ENCODE measurements at places on chromosomes 1 and 21.

DNA sequence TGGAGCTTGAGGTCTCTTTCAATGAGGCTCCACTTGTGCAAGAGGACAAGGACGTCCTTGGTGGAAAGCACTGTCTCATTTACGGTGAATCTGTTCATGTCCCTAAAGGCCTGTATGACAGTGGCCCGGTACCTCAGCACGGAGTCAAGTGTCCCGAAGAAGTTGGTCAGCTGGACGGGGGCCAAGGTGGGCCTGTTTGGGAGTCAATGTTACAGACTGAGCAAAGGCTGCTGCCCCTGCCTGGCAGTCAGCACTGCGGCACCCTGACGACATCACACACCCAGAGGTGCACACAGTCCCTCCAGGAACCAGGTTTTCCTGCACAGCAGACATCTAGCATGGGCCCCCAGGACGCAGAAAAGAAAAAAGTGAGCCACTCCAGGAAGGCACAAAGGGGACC, 19.1 kb downstream of the MRAP start:
- DNase-seq, result no peak

GRCh38 chr21:29104239-29104708, 26.2 kb upstream of the MAP3K7CL start:
- DNase-seq, result no peak

- no peak for DNase-seq
Measured at GRCh38 chr1:145983960-145984830, 12.2 kb downstream of the TXNIP start.

- DNase-seq, result peak; percentile 14
Measured at GRCh38 chr1:67674260-67675011, 10.6 kb upstream of the GADD45A start.

DNA sequence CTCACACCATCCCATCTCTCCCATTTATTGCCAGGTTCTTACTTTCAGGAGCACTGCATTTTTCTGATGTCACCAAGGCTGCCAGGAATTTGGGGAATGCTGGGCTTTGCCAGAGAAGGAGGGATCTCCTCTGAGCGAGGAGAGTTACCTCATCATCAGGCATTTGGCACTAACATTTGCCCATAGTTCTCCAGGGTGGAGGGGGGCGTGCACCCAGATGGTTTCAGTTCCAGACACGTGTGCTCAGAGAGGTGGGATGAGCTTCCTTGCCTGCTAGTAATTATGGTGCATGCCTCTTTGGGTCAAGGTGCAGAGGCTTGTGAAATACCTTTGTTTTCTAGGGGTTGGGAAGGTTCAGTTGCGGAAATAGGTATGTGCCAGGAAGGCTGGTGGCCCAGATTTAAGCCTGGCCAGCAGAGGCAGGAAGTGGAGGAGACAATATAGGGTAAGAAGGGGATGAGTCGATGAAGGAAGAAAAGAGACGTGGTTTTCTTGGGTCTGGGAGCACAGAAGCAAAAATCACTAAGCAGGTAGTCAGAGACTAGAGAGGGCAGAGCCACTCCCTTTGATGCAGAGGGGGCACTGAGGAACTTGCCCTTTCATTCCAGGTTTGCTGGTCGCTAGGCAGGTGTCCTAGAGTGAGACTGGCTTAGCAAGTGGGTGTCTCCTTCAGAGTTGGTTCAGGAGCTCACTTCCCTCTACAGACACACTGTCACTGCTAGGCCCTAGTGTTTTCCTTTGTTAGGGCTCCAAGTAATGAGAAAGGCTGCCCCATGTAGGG, 7.2 kb downstream of the TUFT1 start:
- no peak for DNase-seq

- DNase-seq, result peak; percentile 72
Measured at GRCh38 chr21:43362321-43362791, 64.6 kb downstream of the SIK1 start.

DNA sequence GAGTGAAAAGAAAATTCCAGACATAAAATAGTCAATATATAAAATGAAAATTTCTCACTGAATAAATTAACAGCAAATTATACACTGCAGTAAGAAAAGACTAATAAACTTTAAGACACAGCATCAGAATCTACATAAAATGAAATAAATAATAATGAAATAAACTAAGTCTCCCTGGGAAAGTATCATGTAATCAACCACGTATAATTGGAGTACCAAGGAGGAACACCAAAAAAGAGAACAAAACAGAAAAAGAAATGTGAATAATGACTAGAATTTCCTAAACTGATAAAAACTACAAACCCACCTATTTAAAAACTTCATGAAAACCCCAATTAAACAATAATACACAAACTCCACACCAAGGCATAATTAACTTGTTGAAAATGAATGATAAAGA, 43.6 kb downstream of the SASS6 start:
- no peak for DNase-seq

DNA sequence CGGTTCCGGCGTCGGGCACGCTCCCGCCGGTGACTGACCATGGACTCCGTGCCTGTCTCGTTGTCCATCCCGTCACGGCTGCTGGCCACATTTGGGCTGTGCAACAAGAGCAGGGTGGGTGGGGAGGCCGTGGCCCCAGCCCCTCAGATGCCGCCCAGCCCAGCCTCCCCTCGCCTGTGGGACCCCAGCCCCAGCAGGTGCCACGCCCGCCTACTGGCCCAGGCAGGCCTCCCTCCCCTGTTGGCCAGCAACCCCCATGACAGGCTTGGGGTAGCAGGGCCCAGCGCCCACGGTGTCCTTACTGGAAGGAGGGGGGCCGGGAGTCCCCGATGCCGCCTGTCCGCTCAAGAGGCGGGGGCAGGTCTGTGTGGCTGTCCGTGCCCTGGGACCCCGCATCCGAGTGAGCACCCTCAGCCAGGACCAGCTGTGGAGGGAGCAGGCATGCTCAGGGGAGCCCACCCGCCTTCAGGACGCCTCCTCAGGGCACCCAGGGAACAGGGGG, 7.1 kb downstream of the DVL1 start:
- DNase-seq, result no peak

- DNase-seq, result no peak
Measured at GRCh38 chr1:194787001-194787400, 1600.6 kb upstream of the B3GALT2 start.

- DNase-seq, result no peak
Measured at GRCh38 chr1:43511394-43511793, 19.3 kb upstream of the PTPRF start.

DNA sequence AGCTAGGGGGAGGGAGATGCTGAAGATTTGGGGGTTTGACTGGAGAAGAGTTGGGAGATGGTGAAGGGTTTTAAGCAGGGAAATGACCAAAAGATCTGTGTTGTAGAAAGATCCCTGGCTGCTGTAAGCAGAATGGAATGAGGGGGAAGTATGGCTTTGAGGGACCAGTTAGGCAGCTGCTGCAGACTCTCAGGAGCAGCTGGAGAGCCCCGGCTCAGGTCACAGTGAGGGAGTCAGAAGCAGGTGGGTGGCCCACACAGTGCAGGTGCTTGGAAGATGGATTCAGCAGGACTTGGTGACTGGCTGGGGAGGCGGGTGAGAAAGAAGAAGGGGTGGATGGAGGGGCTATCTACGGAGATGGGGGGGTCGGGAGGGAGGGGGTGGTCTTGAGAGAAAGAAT, 35.7 kb downstream of the EDN2 start:
- DNase-seq, result no peak

GRCh38 chr1:32426489-32427255, 32.4 kb upstream of the BSDC1 start:
- DNase-seq, result no peak

DNA sequence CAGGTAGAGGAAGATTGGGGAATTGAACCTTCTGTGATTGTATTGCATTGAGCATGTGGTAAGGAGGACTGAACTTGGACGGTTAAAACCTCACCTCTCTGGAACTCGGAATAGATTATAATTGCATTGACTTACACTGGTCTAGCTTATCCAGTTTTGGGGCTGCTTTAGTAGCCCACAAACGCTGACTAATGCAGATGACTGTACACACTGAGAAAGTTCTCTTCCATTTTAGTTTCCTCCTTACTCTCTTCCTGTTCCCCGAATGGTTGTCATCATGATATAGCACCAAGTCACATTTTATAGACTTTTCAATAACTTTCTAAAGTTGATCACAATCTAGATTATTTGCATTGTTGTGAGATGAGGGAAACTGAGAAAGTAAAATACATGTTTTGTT, 78.2 kb downstream of the NFIA start:
- no peak for DNase-seq

- DNase-seq, result no peak
Measured at GRCh38 chr1:167720965-167721616, 691 bp upstream of the MPZL1 start.

DNA sequence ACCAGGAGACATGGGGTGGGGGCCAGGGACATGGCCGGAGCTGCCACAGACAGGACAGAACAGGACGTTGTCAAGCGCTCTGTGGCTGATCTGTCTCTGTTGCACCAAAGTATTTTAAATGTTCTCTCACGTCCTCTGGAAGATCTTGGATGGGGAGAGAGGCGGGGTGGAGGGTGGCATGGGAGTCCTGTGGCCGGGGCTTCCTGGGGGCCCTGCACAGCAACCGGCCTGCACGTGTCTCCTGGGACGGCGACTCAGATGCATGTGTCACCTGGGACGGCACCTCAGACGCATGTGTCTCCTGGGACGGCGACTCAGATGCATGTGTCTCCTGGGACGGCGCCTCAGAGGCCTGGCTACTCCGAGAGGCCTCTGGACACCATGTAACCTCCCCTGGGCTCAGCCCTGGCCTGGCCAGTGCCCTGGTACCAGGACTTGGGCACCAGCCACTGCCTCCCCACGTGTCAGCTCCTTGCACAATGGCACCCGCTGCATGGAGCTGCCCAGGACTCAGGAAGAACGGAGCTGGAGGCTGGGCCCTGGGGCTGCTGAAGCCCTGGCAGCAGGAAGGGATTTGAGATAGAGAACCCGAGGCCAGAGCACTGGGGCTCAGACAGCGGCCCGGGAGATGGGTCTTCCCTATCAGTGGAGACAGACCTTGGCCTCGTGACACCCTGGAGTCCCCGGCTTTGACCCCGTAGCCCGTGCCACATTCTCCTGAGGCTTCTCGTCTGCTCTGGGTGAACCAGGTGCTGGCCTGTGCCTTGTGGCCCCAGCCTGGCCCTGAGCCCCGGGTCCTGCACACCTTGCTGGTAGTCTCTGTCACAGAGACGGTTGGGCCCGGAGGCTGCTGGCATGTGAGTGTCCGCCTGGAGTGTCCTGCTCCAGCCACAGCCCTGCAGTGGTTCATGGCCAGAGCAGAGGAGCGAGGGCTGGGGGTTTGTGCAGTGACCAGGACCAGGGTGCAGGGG, 14.7 kb upstream of the SLC19A1 start:
- DNase-seq, result no peak

- no peak for DNase-seq
Measured at GRCh38 chr1:6724517-6725141, 23.0 kb upstream of the DNAJC11 start.

- DNase-seq, result no peak
Measured at GRCh38 chr1:4710592-4711415, 56.4 kb downstream of the AJAP1 start.

DNA sequence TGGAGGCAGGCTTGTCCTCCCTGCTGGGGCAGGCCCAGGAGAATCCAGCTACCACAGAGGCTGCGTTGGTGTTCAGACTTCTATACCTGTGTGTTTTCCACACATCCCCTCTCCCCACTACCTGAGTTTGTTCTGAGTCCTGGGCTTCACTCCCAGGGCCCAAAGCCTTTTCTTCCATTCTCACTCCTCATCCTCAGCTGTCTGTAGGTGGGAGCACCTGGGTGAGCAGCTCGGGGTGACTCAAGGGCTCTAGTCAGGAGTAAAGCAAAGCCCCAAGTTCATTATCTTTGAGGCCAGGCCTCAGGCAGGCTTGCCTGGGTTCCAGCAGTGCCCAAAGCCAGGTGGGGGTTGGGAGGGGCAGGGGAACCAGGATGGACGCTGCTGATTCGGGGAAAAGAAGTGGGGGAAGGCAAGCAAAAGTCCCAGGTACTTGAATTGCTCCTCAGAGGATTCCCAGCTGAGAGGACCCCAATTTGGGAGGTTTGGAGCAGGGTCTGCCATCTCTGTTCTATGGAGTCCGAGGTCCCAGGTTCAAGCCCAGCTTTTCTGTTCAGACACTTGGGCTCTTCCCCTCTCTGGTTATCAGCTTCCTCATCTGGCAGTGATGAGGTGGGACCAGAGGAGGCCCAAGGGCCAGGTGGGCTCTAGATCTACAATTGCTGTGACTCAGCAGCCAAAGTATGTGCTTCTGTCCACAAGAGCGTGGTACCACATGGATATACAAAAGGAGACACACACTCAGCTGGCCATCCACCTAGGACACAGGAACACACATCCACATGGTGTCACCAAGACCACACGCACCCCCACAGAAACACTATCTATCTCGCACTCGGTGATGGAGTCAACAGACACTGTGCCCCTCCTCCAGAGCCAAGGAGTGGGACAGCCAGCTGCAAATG, 5.8 kb upstream of the PTPN7 start:
- DNase-seq, result no peak

GRCh38 chr1:94117259-94117851, 3.6 kb downstream of the ABCA4 start:
- no peak for DNase-seq

- no peak for DNase-seq
Measured at GRCh38 chr1:90605070-90605469, 112.0 kb downstream of the BARHL2 start.

GRCh38 chr21:29335720-29336119, 37.0 kb downstream of the BACH1 start:
- DNase-seq, result no peak

DNA sequence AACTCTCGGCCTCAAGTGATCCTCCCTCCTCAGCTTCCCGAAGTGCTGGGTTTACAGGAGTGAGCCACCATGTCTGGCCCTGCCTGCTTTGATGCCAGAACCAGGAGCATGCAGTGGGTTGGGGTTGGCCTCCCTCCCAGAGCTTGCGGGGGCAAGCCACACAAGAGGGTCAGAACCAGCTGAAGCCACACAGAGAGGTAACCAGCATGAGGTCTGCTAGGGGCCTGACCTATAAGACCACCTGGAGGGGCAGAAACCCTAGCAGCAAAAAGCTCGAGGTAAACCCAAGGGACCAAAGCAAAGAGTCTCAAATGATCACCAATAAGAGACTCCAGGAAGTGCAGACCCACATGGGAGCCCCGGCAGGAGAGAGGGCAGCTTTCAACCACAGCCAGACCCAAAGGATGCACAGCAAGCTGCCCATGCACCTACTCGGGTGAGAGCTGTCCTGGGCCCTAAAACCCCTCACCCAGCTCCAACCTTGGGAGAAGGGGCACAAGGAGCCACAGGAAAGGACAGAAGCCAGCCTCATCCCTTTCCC, 81.2 kb downstream of the TOMM20 start:
- DNase-seq, result no peak

DNA sequence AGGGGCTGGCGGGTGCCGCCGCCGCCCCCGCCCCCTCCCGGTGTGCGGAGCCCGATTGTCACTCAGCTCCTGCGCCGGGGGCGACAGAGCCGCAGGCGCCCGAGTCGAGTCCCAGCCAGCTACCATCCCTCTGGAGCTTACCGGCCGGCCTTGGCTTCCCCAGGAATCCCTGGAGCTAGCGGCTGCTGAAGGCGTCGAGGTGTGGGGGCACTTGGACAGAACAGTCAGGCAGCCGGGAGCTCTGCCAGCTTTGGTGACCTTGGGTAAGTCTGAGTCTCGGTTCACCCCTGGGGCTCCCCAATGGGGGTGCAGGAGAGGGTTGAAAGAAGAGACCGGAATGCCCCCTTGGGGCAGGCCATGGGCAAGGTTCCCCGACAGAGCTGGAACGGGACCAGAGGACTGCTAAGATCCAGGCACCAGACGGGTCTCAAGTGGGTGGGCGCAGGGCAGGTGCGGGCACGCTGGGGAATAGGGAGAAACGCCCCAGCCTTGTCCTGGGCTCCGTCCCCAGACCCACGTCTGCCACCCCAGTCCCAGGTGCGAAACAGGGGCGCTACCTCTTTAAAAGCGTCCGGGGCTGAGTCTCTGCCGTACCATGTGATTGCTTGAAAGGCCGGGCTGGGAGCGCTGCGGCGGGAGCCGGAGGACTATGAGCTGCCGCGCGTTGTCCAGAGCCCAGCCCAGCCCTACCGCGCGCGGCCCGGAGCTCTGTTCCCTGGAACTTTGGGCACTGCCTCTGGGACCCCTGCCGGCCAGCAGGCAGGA, at the start of gene ADORA1:
ADORA1 (plus strand) TSS at position 61 of the 765 bp plus-strand sequence. CDS start 1,116 bp downstream, outside the sequence.
- no peak for DNase-seq
